Ovary (tissue), 10 donors: ENCODE measurements at places on chromosomes 5 and 9. TPM values are rescaled to one million over a fixed set of nuclear protein-coding genes. Genes with fewer than 3 reads are reported as not detected.

The LCN15 gene
- not detected for total RNA-seq

The LAMC3 gene
- 5.7 TPM for total RNA-seq

The GRXCR2 gene
- not detected for total RNA-seq

The MYORG gene
- 0.60 TPM for total RNA-seq

The IL3 gene
- not detected for total RNA-seq

The ZNF879 gene
- total RNA-seq = 5.8 TPM

The CRHBP gene
- 2.8 TPM for total RNA-seq

The SPATA31C1 gene
- total RNA-seq = not detected

The PFN3 gene
- not detected for total RNA-seq

The LHX3 gene
- not detected for total RNA-seq

The TMC1 gene
- 0.15 TPM for total RNA-seq

The TICAM2 gene
- total RNA-seq = 4.0 TPM

The ANKRD34B gene
- not detected for total RNA-seq

The EGFLAM gene
- total RNA-seq = 6.1 TPM

The OR1J2 gene
- total RNA-seq = not detected

The KIF12 gene
- 17.8 TPM for total RNA-seq

The TMEM38B gene
- total RNA-seq = 14.4 TPM

The OTULINL gene
- total RNA-seq = 9.3 TPM

The GRIN1 gene
- not detected for total RNA-seq

The RASGRF2 gene
- total RNA-seq = 12.4 TPM

The IRX2 gene
- total RNA-seq = 0.20 TPM

The QRFP gene
- total RNA-seq = not detected

The MEIKIN gene
- not detected for total RNA-seq

The IFNA13 gene
- total RNA-seq = not detected

The ANKRD20A1 gene
- total RNA-seq = 0.41 TPM

The TRAF1 gene
- 4.7 TPM for total RNA-seq

The PCDHGB4 gene
- total RNA-seq = 7.9 TPM

The CDKN2B-AS1 gene
- 1.4 TPM for total RNA-seq

The IFNA2 gene
- total RNA-seq = not detected

The CER1 gene
- not detected for total RNA-seq

The PCDHGA6 gene
- 7.4 TPM for total RNA-seq

The DOCK8 gene
- total RNA-seq = 3.0 TPM

The COL5A1 gene
- 30.8 TPM for total RNA-seq

The GRM6 gene
- not detected for total RNA-seq

The LOX gene
- 6.9 TPM for total RNA-seq

The TLR4 gene
- 9.7 TPM for total RNA-seq

The HMMR gene
- total RNA-seq = not detected

The LCN1 gene
- 2.3 TPM for total RNA-seq

The HTR4 gene
- 0.08 TPM for total RNA-seq

The CD14 gene
- total RNA-seq = 48.6 TPM

The TMEM232 gene
- 2.3 TPM for total RNA-seq

The LIX1 gene
- not detected for total RNA-seq

The CHD1 gene
- total RNA-seq = 46.5 TPM

The PLEKHG4B gene
- total RNA-seq = 1.4 TPM

The SIT1 gene
- 0.72 TPM for total RNA-seq
